CD4-positive, alpha-beta T cell treated with Interleukin-1 beta for 1 hour (primary cell): ENCODE measurements at places on chromosomes 6 and 20.

GRCh38 chr6:79518842-79519241 is 18.4 kb downstream of the LCA5 start:
- no peak for DNase-seq

DNA sequence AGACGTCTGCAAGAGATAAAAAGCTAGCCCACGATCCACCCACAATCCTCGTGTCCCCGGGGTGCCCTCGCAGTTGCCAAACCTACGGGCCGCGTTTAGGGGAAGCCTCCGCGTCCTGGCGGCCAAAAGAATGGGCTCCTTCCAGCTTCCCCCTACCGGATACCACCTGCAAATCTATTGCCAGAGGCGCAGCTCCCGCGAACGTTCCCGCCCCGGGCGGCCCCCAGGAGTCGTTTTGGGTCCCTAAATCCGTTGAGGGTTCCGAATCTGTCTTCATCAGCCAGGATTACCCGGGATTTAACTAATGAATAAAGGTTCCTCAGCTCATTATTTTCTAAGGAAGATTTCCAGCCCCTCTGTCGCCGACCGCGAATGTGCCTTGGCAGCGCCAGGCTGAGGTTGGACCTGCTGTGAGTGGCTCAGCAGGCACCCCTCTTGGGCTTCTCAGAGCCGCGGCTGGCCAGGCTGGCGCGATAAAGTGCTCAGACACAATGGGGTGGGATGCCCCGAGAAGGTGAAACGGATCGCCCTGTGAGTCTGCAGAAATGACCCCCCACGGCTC is 2.8 kb upstream of the VSX1 start:
- no peak for DNase-seq

GRCh38 chr6:7974938-7975763 is 64.6 kb upstream of the TXNDC5 start:
- no peak for DNase-seq

DNA sequence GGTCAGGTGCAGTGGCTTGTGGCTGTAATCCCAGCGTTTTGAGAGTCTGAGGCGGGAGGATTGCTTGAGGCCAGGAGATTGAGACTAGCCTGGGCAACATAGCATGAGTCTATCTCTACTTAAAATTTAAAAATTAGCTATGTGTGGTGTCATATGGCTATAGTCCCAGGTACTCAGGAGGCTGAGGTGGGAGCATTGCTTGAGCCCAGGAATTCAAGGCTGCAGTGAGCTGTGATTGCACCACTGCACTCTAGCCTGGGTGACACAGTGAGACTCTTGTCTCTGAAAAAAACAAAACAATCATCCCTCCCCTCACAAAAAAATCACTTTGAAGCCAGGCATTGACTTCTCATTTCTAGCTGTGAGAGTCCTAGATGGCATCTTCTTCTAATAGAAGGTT is 32.1 kb downstream of the AIG1 start:
- no peak for DNase-seq

DNA sequence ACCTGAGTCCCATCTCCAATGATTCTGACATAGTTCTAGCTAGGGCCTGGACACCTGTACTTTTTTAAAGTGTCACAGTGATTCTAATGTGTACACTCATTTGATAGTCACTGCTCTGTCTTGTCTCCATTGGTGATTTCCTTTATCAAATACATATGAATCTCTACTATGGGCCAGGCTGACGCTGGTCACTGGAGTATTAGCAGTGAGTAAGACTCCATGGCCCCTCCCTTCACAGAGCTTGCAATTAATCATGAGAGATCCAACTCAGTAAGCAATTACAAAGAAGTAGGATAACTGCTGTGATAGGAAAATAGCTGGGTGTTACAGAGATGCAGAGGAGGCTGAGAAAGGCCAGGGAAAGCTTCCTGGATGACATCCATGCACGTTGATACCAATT is 19.3 kb upstream of the SASH1 start:
- no peak for DNase-seq

GRCh38 chr6:21189759-21190158 is 403.8 kb upstream of the SOX4 start:
- no peak for DNase-seq

DNA sequence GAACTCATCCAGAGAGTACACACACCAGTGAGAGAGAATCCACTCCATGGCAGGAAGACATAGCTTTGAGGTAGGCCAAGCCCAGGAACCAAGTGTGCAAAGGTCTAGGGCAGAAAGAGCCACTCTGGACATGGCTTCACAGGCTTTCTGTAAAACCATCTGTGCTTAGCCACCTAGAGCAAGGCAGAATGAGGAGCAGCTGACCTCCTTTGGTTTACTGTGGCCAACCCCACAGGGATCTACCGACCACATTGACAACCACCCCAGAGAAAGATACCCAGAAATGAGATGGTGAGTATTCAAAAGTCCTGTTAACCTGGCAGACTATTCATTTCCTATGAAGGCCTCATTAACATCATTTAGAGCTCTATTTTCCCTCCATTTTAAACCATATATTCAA is 10.5 kb downstream of the ZHX3 start:
- no peak for DNase-seq

DNA sequence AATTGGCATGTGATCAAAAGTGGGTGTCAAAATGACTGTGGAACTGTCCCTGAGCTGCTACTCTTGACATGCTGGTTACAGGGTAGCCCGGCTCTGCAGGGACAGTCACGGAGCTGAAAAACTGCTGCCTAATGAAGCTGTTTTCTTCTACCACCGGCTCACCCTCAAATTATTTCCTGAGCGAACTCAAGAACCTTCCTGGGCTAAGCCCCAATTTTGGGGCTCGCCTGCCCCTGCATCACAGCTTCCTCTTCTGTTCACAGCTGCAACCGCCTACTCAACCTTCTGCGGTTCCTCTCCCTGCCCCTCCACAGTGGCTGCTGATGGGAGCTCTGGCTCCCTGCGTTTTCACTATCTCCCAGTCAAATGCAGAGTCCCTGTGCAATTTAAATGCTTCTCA is 110.8 kb upstream of the MLN start:
- DNase-seq: peak; percentile 47
